NCI-H1930 (cell line): ENCODE measurements at places on chromosomes 1 and 21.

- DNase-seq = no peak
Observed at GRCh38 chr1:226054519-226055327, 7.8 kb upstream of the H3-3A start.

DNA sequence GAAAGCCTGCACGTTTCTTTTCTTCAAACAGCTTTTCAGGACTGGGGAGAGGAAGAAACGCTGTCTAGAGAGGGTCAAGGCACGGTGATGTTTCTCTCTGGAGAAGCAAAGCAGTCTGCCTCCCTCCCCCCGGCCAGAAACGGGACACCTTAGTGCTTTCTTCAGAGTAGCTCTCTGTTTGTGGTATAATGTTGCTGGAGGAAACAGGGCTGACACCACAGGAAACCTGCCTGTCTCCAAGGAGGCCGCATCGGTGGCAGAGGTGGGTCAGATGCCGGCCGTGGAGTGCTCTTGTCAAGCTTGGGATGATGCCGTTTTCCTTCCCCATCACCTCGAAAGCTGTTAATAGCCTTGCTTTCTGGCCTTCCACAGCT, 139.4 kb downstream of the DHRS3 start:
- no peak for DNase-seq

GRCh38 chr1:145988773-145989172, 7.6 kb downstream of the TXNIP start:
- no peak for DNase-seq

DNA sequence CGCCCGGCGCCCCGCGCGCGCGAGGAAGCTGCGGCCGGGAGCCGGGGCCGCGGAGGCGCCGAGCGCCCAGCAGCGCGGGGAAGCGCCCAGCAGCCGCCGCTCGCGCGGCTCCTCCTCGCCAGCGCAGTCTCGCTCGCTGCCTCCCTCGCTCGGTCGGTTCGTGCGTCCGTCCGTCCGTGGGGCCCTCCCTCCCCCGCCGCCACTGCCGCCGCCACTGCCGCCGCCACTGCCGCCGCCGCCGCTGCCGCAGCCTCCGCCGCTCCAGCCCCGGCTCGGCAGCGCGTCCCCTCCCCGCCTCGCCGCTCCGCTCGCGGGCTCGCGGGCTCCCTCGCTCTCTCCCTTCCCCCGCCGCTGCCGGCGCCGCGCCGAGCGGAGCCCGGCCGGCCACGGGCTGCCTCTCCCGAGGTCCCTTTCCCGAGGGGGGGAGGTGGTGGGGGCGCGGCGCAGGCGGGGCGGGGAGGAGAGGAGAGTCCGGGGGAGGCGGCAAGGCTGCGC, at the start of gene KCND3:
Gene KCND3, minus strand, starts transcription at position 138 of the 495 bp plus-strand sequence.
- DNase-seq = no peak

DNA sequence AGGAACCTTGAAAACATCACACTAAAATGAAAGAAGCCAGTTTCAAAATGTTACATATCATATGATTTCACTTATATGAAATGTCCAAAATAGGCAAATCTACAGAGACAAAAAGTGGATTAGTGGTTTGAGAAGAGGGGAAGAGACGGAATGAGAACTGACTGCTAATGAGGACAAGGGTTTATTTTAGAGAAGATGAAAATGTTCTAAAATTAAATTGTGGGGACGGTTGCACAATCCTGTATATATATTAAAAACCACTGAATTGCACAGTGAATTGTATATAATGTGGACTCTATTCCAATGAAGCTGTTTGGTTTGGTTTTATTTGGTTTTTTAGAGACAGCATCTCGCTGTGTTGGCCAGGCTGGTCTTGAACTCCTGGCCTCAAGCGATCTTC, 35.6 kb downstream of the PRPF38A start:
- no peak for DNase-seq

GRCh38 chr1:109501644-109502363, 7.7 kb downstream of the AMIGO1 start:
- no peak for DNase-seq

DNA sequence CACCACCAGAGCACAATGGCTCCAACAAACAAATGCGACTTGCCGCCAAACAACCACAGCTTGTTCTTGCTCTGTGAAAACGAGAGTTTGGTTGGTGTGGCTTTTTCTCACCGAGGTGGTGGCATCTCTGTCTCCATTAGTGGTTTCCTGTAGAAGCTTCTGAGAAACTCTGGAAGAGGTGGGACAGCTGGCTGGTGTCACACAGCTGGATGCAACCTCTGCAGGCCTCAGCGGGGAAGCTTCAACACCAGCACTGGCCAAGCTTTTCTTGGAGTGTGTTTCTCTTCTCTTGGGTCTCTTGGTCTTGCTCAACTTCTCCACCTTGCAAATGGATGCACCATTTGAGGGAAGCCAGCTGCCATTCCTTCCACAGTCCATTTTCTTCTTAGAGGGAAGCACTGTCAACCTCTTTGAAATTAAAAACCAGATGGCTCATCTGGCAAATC, 124.8 kb downstream of the KCNN3 start:
- DNase-seq = no peak

- DNase-seq = no peak
Observed at GRCh38 chr1:17733661-17734060, 21.5 kb upstream of the ACTL8 start.

GRCh38 chr1:105544475-105544874, 1512.0 kb upstream of the PRMT6 start:
- no peak for DNase-seq

- DNase-seq = peak; percentile 54
Observed at GRCh38 chr1:42146626-42147320, 6.4 kb upstream of the GUCA2B start.

GRCh38 chr1:203765029-203765837, at the start of gene LAX1:
LAX1 (plus strand) TSS chr1:203765183; CDS start chr1:203765566, 383 bp downstream.
- no peak for DNase-seq

GRCh38 chr1:77824694-77825093, 45.2 kb downstream of the MIGA1 start:
- no peak for DNase-seq
